Smooth muscle cell of the umbilical artery (primary cell): ENCODE measurements at places on chromosomes 11 and 22. TPM values are rescaled to one million over a fixed set of nuclear protein-coding genes. Genes with fewer than 3 reads are reported as not detected.

Gene KCNJ5
- not detected in 2 replicates for total RNA-seq

Gene RFPL3
- total RNA-seq: not detected in 2 replicates

Gene DGCR6
- total RNA-seq: 0.14 and 1.8 TPM in 2 replicates

Gene SLC22A12
- total RNA-seq: not detected in 2 replicates

Gene PTGDR2
- total RNA-seq: under 0.01 and 0.05 TPM in 2 replicates

Gene OR8D4
- not detected in 2 replicates for total RNA-seq

Gene DAGLA
- 2.1 and 4.4 TPM in 2 replicates for total RNA-seq

Gene PRRG4
- total RNA-seq: under 0.01 and 0.09 TPM in 2 replicates

Gene ZNF70
- total RNA-seq: 4.2 and 6.7 TPM in 2 replicates

Gene CYB5R2
- 3.7 and 6.8 TPM in 2 replicates for total RNA-seq

Gene OR51B4
- total RNA-seq: not detected in 2 replicates

Gene ZNRF3
- total RNA-seq: 2.4 and 4.8 TPM in 2 replicates

Gene GLB1L3
- not detected in 2 replicates for total RNA-seq

Gene OR5P2
- total RNA-seq: not detected in 2 replicates

Gene TMPRSS5
- 0.09 TPM in 1 of 2 replicates, not detected in the other for total RNA-seq
